ENCODE measurements at places on chromosomes 6 and 20.
A peak's percentile ranks its signal among the peaks of the same experiment; 100 is the strongest.

DNA sequence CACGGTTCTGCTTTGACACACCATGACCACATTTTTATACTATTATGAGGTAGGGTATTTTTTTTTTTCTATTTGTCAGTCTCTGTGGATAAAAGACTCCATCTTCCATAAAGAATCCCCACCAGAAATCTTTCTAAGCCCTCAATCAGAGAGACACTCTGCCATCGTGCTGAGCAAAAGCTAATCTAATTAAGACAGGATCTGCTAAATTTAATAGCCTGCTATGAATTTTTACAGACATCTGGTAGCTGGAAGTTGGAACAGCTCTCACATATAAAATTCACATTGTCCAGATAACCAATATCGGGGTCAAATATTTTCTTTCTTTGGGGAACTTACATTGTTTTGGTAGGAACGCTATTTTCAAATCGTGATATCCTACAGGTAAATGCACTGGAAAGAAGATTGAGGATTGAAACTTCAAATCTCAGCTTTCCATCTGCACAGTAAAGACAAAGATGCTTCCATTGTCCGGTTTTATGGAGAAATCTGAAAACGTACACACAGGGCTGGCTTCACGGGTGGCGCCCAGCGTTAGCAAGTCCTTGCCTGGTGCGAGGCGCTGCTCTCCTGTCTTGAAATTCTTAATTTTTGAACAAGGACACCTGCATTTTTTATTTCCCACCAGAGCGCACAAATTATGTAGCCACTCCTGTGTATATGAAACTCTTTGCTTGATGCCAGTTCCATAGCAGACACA lies 573.8 kb upstream of the NOX3 start:
- no peak for DNase-seq

DNA sequence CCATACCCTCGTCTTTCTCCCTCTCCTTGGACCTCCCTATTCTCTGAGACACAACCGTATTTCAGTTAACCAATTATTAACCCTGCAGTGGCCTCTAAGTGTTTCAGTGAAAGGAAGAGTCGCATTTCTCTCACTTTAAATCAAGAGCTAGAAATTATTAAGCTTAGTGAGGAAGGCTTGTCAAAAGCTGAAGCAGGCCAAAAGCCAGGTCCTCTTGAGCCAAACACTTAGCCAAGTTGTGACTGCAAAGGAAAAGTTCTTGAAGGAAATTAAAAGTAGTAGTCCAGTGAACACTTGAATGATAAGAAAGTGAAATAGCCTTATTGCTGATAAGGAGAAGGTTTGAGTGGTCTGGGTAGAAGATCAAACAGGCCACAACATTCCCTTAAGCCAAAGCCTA lies 58.3 kb downstream of the SNX9 start:
- DNase-seq = no peak

- no peak for DNase-seq
Observed at GRCh38 chr6:157335829-157336228, 12.5 kb upstream of the TMEM242 start.

DNA sequence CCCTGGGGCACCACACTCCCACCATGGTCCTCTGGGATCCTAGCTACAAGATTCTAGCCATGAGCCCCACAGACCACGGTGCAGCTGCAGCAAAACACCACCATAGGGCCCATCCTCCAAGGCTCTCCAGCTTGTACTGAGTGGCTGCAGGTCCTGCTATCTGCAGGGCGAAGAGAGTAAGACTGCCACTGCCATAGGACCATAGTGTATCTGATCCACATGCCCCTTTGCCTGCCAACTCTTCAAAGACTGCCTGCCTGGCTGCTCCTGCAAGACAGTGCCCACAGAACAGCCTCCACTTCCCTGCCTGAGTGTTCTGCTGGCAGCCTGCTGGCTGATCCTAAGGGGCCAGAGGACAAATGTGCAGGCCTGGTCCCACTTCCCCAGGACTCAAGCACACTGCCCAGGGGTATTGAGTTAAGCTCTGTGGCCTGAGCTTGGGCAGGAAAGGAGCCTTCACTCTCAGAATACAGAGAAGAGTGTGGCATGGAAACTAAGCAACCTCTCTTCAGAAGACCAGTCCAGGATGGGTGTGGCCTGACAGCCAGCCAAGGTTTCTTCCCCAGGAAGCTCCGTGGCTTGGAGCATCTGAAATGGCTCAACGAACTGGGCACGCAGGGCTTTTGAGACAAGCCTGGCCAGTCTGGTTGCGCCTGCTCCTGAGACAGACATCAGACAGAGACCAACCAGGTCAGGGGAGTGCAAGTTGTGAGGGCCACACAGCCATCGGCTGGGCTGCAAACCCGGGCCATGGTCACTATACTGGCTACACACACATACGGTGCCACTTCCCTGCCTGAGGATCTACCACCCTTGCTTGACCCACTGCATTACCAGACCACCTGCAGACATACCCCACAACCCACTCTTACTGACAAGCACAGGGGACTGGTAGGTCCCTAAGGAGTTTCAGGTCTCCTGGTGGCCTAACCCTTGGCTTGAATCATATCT lies 54.5 kb downstream of the RNGTT start:
- no peak for DNase-seq

- no peak for DNase-seq
Observed at GRCh38 chr20:32526125-32526524, 59.0 kb downstream of the NOL4L start.

DNA sequence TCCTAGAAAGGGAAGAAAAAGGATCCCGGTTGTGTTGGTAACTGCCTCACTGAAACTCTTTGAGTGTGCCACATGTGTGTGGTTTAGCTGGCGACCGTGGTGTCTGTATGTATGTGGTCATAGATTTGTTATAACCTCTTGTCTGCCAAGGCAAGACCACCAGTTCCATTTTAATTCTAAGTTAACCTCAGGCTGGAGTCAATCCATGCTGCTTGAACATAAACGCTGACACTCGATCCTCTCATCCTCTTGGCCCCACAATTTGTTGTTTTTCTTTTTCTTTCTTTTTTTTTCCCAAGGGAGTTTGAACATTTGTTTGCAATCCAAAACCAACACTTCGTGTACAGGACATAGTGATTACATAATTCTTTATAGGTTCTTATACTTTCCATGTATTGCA lies 318.9 kb upstream of the JAG1 start:
- no peak for DNase-seq

DNA sequence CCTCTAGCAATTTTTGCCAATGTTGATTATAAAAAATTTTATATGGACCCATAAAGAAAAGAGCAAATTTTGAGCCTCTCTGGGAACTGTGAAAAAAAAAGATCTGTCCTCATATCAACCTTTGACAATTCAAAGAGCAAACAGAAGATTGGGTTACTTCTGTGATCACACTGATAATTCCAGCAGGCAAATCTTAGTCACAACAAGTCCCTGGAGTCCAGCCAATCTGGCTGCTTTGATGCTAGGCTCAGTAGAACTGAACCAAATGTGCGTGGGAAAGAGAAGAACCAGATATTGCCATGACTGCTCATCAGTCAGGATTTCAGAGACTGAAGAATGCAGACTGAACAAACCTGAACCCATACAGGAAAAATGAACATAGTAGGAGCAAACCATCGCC lies 438.4 kb upstream of the FLRT3 start:
- DNase-seq = peak; percentile 8

DNA sequence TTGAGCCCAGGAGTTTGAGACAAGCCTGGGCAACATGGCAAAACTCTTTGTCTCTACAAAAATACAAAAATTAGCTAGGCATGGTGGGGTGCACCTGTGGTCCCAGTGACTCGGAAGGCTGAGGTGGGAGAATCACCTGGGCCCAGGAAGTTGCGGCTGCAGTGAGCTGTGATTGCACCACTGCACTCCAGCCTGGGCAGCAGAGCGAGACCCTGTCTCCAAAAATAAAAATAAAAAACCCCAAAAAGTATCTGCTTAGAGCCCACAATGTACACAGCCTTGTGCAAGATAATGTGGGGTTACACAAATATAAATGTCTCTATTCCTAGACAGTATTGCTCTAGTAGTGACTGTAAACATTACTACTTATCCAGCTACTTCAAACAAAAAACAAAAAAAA lies 5.9 kb downstream of the ESF1 start:
- no peak for DNase-seq

DNA sequence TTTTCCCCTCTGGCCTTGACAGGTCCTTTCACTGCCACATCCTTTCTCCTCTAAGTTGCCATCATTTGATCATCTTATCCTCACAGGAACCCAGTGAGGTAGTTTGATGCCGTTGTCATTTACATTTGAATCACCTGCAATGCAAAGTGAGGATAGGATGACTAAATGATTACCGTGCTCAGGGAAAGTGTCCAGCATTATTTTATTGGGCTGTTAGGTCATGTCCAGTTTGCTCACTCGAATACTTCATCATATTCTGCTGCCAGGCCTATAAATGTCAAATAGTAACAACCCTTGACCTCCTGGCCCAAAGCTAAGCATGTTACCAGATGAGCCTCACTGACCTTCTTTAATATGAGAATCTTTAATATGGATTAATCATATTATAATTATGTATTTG lies 1068.7 kb upstream of the FLRT3 start:
- DNase-seq = no peak

DNA sequence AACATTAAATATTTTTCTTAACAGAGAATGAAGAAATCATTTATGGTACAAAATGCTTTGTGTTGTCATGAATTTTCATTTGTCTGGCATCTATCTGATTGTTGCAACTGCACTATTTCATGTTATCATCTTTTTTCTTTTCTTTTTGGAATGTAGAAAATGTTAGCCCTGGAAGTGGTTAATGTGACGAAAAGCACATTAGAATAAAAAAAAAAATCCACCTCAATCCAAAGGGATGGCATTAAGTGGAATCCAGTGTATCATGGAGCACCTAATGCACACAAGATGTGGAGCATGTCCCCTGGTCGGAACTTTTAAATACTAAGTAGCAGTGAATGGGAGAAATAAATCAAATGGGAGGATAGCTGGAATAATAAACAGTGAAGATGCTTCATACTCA lies 172.9 kb upstream of the MCHR2 start:
- no peak for DNase-seq

DNA sequence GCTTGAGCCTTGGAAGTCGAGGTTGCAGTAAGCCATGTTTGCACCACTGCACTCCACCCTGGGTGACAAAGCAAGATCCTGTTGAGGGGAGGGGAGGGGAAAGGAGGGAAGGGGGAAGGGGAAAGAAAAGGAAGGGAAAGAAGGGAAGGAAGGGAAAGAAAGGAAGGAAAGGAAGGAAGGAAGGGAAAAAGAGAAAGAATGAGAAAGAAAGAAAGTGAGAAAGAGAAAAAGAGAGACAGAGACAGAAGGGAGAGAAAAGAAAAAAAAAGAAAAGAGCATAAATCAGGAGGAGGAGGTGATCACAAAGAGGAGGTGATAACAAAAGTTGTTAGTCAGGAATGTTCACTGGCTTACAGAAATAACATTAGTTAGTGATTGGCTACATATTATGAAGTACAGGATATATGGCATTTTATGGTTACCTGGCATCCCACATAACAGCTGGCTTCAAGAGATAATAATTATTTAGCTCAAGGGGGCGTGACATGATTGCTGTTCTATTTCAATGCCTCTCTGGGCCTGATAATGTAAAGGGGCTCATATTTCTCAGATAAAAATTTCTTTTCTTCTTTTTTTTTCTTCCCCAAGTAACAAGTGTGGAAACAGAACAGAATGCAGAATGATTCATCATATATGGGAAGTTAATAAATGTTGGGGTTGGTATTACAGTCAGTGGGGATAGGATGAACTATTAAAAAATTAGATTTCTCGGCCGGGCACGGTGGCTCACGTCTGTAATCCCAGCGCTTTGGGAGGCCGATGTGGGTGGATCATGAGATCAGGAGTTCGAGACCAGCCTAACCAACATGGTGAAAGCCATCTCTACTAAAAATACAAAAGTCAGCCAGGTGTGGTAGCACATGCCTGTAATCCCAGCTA lies 27.1 kb downstream of the SAMHD1 start:
- no peak for DNase-seq

- no peak for DNase-seq
Observed at GRCh38 chr6:137708481-137708880, 158.6 kb upstream of the TNFAIP3 start.

DNA sequence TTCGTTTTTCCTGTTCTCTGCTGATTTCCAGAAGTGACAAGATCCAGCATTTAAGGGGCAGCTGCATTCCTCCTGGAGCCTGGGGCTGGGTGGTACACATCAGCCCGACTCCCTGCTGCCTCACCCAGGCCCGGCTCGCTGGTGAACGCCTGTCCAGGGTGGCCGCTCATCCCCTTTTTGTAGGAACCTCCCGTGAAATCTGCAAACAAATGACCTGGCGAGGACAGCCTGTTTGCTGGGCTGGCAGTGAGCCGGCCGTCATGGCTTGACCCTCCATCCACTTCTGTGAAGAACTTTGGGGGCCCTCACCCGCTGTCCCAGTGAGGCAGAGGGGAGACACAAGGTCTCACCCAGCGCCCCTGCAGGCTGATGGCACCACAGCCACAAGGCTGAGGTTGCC lies 39.0 kb downstream of the PYGB start:
- no peak for DNase-seq

DNA sequence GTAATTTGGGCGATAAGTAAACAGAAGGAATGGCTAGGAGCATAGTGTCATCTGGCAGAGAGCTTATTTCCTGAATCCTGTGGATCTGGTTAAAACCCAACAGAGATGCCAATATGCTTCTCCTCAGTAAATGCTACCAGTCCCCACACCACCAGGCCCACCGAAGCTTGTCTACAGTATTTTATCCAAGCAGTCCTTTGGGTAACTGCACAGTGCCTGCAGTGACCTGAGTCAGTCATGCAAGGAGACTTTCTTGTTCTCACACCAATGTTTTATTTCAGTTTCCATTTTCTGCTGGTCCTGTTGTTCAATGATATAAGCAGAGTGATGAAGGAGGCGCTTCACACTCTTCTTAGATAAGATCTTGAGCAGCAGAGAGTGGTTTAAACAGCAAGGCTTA lies 326.3 kb downstream of the RIMS1 start:
- DNase-seq = no peak

GRCh38 chr20:9280666-9281065 lies 211.8 kb downstream of the PLCB4 start:
- no peak for DNase-seq

DNA sequence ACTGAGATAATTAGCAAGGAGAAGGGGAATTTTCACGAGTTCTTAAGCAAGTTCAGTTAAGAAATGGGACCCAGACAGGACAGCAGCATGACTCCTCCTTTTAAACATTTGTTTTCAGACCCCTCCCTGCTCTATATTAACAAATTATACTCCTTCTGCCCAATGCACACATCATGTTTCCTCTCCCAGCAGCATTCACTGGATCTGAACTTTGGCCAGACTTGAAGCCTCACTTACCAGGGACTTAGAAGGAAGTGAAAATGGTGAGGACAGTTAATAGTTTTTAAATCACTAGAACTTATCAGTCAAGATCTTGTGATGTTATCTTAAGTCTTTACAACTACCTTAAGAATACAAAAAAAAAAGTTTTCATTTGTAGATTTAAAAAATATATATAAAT lies 1174.7 kb upstream of the MAP3K7 start:
- DNase-seq = no peak

All from HCT116 (cell line).